ACHN (cell line): ENCODE measurements at places on chromosomes 2 and 18.

DNA sequence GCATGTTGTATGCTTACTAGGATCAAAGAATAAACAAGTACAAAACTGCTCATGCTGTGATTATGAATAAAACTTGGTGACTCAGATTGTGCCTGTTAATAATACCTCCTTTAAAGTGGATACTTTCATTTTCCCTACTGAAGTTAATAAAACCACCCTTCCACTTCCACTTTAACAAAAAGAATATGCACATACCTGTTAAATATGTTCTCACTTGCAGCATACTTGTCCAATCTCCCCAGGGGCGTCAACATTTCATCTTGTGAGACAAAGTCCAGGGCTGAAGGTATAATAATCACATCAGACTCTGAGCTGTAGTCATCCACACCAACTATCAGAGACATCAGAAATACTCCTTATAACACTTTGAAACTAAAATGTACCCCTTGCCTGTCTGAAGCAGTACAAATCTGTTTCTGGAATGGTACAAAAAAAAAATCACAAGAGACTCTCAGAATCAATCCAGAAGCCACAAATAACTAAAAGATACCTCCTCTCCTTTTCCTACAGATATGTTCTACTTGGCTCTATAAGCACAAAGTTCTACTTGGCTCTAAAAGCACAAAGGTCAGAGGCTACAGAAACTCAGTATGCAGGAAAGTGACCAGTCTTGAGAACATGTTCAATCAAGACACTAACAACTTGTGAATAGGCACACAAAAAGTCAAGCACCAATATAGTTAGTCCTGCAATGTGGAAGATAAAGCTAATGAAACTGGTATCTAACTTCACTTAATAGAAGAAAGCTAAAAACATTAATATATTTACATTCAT is 19.3 kb downstream of the PPP4R1 start:
- no peak for DNase-seq

DNA sequence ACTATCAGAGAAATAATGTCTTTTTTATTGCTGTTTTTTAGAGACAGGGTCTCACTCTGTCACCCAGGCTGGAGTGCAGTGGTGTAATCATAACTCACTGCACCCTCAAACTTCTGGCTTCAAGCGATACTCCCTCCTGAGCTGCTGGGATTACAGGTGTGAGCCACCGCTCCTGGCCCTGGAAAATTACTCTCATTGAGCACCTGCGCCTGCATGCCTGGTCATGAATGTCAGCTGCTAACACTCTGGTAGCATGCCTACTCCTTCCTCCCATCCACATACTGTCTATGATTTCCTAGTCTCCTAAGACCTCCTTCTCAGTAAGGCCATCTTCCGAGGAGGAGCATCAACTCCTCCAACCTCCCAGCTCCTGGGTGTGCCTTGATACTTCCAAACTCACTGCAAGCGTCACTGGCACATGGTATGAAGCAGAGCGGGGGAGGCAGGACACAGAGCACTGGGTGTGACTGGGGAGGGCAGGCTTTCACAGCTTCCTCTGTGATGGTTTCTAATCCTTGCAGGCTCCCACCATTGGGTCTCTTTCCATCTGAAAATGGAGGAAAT is 1.6 kb upstream of the MAP2 start:
- no peak for DNase-seq

GRCh38 chr18:12334366-12334808 is 26.3 kb downstream of the TUBB6 start:
- DNase-seq: no peak

GRCh38 chr2:150974234-150974633 is 287.4 kb downstream of the RBM43 start:
- no peak for DNase-seq

GRCh38 chr2:40283111-40283909 is 168.6 kb downstream of the SLC8A1 start:
- peak; percentile 24 for DNase-seq

DNA sequence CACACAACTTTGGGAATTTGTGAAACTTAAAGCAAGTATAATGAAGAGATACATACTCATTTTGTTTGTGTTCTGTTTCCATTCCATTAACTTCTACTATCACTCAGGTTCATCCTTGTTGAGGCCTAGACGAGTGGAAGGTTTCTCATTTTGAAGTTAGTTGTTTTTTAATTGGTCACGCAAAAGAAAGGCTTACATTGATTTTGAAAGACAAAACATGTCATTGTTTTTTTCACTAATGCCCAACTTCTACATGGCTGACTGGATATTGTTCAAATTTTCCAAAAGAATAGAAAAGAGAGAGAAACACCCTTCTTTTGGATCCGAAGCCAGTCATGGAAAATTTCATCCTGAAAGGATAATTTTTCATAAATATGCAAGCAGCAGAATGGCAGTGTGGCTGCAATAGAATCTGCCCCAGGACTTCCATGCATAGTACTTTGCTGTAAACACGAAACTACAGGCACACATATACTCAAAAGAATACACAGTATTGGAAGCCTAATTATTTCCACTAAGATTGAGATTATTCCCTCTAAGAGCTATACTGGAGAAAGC is 27.4 kb downstream of the PRKCE start:
- no peak for DNase-seq

- no peak for DNase-seq
These were observed 34.8 kb downstream of the SF3B1 start for GRCh38 chr2:197399887-197400540.

DNA sequence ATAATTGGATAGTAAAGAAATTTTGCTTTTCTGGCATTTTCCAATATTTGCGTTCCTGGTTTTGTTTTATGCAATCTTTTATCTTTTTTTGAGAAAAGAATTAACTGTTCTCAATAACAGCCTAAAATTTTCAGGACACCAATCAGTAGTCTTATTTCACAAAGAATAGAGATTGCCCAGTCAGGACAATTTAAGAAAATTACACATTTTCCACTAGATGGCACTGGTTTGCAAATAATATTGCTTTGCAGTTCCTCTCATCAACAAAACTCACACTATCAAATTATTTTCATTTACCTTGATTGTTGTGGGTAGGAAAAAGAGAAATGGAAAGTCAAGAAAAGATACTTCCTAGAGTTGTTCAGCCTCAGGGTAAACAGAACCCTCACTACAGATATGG is 2.4 kb upstream of the RBM45 start:
- peak; percentile 65 for DNase-seq

GRCh38 chr2:44635725-44636124 is 274.0 kb downstream of the CAMKMT start:
- no peak for DNase-seq

DNA sequence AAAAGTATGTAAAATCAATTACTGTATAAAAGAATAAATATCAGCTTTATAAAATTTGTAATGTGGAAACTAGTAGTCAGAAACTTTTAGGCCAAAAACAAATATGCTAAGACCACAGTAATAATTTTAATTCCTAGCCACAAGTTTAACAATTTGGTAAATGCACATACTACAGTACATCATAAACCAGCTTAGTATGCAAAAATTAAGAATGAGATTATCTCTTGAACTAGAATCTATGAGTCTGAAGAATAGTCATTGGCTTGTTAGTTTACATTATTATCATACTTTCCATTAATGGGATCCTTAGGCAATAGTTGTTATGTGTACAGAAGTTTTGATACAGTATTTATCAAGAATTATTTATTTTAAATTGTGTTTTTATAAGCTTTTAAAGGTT is 491.9 kb upstream of the FSIP2 start:
- no peak for DNase-seq

GRCh38 chr2:40344364-40344763 is 107.5 kb downstream of the SLC8A1 start:
- no peak for DNase-seq

DNA sequence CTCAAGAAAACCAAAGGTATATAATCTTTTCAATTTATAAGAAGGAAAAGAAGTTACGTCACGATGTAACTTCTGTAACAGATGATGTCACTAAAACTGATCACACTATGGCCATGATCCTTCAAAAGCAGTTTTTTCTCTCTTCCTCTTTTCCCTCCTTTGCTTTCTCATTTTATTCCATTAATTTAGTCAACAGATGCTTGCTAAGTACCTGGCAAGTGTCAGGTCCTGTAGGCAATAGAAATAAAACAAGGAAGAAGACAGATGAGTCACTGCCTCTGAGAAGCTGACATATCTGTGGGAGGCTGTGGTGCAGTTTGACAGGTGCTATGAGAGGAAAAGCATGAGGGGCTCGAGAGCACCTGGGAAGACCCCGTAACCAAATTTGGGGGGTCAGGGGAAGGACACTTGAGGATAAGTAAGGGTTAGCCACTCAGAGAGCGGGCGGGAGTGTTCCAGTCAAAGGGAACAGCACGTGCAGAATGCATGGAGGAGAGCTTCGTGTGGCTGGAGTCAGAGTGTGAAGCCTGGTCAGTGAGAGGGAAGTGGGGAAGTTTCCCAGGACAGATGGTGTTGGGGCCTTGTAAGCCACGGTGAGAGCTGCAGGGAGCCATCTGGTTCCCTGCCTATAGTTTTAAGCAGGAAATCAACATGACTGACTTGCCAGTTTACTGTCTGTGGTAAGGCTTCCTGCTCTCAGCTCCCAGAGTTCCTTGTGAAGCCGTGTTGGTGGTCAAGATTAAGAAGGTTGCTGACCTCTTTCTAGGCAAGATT is 198.8 kb upstream of the FOSL2 start:
- no peak for DNase-seq

- DNase-seq: peak; percentile 12
These were observed 558.2 kb downstream of the SUCLG1 start for GRCh38 chr2:83900862-83901261.

GRCh38 chr2:42368817-42369531 is 8.0 kb upstream of the COX7A2L start:
- no peak for DNase-seq
